ENCODE measurements at places on chromosomes 16 and 17. TPM values are rescaled to one million over a fixed set of nuclear protein-coding genes. Genes with fewer than 3 reads are reported as not detected.

The EPX gene
- 0.27 TPM for total RNA-seq

GRCh38 chr17:80916246-80916645, 75.4 kb upstream of the CHMP6 start:
- no peak for DNase-seq

GRCh38 chr17:50028736-50029120, 27.2 kb upstream of the ITGA3 start:
- DNase-seq, result no peak

The PRDM7 gene
- total RNA-seq, result 6.2 TPM

The PLD6 gene
- 4.7 TPM for total RNA-seq

The PRSS53 gene
- 0.40 TPM for total RNA-seq

- DNase-seq, result no peak
Observed at GRCh38 chr17:56913353-56913866, 439 bp downstream of the TRIM25 start.

DNA sequence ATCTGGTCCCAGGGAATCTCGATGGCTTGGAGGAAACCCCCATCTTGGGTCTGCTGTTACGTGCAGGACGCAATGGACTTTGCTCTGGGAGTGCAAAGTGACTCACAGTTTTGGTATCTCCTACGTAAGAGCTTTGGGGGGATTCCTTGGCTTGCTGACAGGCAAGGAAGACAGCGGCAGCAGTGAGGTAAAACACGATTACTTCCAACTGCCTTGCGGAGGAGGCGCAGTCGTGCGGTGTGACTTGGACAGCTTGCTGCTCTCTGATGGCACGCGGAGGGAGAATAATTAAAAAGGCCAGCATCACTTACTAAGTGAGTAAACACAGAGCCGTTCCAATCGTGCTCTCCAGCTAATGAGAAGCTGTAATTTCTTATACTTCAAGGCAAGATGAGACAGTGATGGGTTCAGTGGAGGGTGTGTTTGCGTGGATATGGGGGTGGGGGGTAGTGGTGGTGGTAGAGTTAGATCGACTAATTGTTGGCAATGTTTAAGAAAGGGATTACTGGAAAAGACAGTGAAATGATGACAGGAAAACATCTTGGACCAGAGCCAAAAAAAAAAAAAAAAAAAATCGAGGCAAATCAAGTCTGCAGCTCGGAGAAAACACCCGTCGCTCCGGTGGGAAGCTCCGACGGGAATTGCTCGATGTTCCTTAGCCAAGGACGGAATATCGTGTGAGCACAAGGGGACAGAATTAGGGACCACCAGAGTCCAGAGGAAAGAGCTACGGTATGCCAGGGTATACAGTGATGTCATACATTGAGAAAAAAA, 184.8 kb upstream of the ZFHX3 start:
- peak; percentile 13 for DNase-seq

The ADAP2 gene
- 0.05 TPM for total RNA-seq

DNA sequence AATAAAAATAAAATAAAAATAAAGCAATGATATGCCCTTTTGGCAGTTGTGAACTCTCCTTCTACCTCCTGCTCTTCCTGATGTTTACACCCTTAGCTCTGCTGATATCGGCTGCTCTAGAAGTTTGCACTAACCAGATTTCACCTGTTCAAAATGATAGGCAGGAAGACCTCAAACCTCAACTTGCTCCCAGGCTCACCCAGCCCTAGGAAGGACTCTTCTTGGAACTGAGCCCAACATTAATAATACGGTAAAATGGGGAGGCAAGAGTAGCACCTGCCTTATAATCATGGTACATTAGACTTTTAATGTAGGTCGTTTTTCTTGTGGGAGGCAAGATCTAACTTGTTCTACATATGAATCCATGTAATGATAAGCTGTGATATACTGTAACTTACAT, 61.2 kb upstream of the MED13 start:
- DNase-seq, result no peak

- peak; percentile 40 for DNase-seq
Observed at GRCh38 chr16:69131167-69131838, 1.1 kb downstream of the CHTF8 start.

DNA sequence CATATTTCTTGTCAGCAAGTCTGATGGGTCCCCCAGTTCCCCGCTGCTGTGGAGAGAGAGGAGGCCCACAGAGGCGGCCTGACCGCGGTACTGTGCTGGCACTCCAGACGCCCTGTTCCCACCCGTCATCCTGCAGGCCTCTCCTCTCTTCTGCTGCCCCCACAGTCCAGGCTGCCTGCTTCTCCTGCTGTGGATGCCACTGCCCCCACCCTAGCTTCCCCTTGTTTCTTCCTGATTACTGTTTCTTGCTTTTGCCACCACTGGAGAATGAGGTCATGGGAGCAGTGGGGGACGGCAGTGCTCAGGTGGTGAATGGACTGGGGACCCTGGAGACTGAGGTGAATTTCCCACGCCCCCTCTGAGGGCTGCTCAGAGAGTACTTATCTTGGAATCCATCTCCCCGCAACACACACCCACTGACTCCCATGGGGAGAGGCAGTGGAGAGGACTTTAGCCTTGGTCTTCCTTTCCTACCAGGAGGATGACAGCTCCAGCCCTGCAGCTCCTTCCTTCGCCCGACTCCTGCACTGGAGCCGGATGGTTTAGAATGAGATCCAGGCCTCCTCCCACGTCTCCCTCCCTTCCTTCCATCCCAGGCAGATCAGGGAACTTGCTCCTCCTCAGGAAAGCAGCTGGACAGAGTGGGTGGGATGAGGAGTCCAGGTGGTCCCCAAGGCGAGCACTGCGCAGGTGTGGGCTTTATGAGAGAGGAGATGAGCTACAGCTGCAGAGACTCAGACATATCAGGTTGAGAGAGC, 60.4 kb downstream of the PLXDC1 start:
- no peak for DNase-seq

DNA sequence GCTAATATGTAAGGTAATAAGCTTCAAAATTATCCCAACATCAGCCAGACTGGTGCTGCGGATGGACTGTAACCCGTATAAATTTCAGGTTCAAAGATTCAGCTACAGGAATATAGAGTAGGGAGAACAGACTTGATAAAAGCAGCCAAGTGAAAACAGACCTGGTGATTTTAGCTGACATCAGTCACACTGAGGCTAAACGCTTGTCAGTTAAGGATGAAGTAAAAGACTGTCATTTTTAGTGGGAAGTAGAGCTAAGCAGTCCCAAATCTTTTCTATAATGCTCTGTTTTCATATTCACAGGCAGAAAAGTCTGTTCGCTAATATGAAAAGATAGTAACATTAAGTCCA, 35.4 kb downstream of the CMTM4 start:
- no peak for DNase-seq
